Left hindlimb (tissue), 1 donor: ENCODE measurements at places on chromosomes 7 and 10.
A peak's percentile ranks its signal among the peaks of the same experiment; 100 is the strongest.

- DNase-seq, result no peak
These were observed 755.4 kb downstream of the KCNMA1 start for GRCh38 chr10:76882245-76882644.

DNA sequence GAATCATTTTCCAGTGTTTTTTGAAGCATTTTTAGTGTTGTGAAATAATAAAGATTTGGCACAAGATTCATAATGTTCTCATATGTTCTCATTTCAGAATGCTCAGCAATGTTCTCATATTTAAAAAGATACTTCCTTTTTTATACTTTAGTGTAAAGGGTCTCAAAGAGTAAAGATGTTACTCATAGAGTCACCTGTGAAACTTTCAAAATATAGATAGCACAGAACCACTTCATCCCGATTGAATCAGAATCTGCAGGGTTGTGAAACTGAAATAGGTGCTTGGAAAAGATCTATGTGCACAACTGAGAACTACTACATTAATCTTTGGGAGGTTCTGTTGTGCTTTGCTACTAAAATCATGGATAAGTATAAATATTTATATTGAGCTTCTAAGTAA, 144.7 kb downstream of the MDFIC start:
- DNase-seq, result no peak

DNA sequence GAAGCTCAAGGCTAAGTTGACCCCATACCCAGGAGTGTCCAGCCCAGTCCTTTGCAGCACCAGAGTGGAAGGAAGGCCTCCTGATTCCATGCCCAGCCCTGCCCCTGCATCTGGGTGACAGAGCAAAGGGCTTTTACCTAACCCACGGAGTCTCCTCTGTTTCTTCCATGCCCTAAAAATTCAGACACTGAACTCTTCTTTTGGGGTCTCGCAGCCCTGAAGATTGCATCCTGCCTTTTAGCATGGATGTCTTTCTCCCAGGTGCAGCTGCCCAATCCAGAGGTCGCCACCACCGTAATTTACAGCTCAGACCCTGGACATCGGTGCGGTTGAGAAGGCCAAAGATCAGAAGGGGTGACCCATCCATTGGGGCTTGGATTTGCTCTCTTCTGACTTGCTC, 50.8 kb downstream of the CXCL12 start:
- DNase-seq, result no peak

DNA sequence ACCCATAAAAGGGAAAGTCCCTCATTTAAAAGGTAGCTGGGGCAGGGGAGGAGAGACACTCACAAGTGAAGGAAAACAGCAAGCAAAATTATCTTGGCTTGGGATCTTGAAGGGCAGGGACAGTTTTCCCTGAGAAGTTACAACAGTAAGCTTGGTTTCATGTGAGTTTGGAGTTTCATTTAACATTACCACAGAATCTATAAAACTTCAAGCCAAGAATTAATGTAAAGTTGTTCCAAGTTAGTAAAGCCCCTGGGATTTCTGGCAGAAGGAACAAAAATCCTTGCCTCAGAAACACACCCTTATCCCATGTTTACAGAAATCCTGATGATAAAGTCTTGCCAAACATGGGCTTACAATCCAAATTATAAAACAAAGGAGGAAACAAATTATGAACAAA, 19.2 kb downstream of the CRPPA start:
- DNase-seq, result no peak

DNA sequence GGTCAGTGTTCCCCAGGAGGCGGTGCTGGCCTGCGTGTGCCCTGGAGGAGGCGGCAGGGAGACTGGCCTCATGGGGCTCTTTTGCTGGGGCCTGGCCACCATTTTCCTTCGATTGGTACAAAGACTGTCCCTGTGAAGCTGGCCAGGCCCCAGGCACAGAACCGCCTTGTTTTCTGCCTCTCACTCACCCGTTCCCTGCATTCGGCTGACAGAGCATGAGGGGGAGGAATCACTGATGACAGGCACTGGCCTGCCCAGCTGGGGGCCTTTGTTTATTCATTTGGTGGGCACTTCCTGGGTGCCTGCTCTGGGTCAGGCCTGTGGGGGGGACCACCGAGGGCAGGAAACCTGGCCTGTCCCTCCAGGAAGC, 139.2 kb downstream of the FAM53B start:
- DNase-seq, result no peak

DNA sequence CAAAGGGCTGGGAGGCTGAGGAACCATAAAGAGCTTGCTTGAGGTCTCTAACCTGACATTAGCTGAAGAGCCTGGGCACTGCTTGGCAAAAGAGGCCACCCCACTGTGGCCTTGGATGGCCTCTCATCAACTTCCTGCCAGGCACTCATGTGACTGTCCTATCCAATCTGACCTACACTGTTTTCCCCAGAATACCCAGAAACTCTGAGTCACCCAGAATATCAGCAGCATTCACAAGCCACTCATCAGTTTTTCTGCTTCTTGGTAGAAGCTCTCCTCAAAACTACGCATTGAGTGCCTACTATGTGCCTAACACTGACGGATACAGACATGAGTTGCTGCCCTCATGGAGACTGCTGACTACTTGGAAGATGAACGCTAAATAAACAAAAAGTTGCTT, 4.1 kb upstream of the NT5C2 start:
- DNase-seq, result peak; percentile 53

GRCh38 chr7:130879191-130879590, 145.2 kb upstream of the KLF14 start:
- DNase-seq, result no peak

- DNase-seq, result no peak
These were observed 756.3 kb downstream of the NXPH1 start for GRCh38 chr7:9189703-9190102.

GRCh38 chr7:78018641-78019446, 220.3 kb downstream of the PHTF2 start:
- DNase-seq, result peak; percentile 38

- no peak for DNase-seq
These were observed 112.4 kb downstream of the ELMO1 start for GRCh38 chr7:37336259-37336658.

DNA sequence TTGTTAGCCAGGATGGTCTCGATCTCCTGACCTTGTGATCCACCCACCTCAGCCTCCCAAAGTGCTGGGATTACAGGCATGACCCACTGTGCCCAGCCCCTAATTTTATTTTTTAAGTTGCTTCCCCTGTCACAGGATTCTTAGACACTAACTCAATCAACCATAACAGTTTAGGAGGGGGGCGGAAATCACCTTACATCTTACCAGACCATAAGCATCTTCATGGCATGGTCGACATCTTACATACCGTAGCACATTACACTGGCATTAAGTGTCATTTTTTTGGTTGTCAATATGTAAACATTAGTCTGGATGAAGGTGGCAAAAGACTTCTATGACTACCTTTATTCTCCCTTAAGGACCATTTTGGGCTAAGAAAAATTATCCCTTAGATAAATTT, 95.6 kb downstream of the TRIM24 start:
- DNase-seq, result no peak

GRCh38 chr10:70232155-70232858, 922 bp downstream of the PPA1 start:
- peak; percentile 47 for DNase-seq

GRCh38 chr7:17371671-17372524, 73.4 kb downstream of the AHR start:
- no peak for DNase-seq

GRCh38 chr10:98169379-98169778, 34.9 kb downstream of the R3HCC1L start:
- DNase-seq, result no peak

- DNase-seq, result no peak
These were observed 6.0 kb downstream of the ADCYAP1R1 start for GRCh38 chr7:31058122-31058521.

- no peak for DNase-seq
These were observed 11.1 kb upstream of the WBP1L start for GRCh38 chr10:102732661-102733060.

DNA sequence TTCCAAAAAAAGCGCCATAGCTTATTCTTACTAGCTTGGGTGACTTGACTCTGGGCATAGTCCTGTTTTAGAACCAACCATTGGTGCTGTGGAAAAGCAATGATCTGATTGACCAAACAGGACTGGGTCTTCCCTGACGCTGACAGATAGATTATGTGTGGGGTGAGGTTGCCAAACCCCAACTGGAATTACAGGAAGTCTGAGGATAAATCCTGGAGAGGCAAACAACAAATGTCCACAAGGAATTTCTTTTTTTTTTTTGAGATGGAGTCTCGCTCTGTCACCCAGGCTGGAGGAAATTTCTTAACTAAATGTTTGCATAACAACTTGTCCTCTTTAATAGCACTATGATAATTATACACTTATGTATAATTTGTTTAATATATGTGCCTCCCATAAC, 19.2 kb downstream of the GCC1 start:
- DNase-seq, result no peak

- no peak for DNase-seq
These were observed 76.2 kb downstream of the RNF133 start for GRCh38 chr7:122622682-122623081.

DNA sequence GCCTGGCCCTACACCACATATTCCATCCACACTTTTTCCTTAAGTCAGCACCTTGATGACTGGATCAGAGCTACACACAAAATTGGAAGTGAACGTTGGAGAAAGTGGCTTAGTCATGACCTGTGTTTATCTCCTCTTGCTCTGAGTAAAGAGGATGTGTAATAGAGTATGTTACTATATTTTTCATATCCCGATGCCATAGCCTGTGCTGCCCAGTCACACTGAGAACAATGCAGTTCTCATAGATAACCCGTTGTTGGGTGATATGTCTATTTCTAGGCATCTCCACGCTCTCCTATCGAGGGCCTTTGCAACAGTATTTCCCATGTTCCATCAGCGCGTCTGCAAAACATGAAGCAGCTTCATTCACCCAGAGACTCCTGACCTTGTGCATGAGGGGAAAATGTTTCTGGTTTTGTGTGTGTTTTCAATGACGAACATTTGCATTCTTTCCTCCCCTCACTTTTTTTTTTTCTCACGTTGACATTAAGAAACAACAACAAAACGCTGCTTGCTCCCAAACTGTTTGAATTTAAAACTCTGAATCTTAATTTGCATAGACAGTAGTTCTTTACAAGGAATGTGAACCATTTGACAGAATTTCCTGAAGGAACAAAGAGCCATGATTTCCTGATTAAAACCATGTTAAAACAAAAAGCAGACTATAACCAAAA, 43.4 kb downstream of the GRK5 start:
- DNase-seq, result peak; percentile 23

DNA sequence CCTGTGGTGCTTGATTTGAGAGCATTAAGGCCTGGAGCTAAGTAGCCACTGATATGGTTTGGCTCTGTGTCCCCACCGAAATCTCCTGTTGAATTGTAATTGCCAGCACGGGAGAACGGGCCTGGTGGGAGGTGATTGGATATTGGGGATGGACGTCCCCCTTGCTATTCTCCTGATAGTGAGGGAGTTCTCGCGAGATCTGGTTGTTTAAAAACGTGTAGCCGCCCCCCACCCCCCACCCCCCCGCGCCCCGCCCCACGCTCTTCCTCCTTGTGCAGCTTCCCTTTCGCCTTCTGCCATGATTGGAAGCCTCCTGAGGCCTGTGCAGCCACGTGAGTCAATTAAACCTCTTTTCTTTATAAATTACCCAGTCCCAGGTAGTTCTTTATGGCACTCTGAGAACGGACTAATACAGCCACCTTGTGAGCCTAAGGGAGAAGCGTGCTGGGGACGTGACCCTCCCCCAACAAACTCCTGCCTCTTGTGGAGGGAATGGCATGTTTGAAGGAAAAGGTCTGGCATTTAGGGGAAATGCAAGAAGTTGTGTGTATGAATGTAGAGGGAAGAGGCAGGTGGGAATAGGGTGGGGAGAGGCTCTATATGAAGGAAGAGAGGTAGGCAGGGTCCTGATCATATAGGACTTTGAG, 118.0 kb upstream of the KMT2C start:
- no peak for DNase-seq

DNA sequence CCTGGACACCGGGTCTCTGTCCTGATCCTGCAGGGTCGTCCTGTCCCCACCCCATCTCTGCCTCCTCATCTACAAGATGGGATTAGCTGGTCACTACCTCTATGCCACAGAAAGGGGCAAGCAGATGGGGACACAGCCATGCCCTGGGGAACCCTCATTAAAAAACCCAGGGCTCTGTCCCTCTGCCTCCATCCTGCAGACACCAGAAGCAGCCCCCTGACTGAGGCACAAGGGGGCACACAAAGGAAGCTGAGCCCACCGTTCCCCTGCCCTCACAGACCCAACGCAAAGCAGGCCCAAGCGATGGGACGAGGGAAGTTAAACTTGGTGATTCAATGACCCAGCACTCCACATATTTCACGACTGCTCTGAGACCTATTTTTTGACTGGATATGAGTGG, 142.4 kb downstream of the TCERG1L start:
- DNase-seq, result no peak

- no peak for DNase-seq
These were observed 220.5 kb upstream of the HGF start for GRCh38 chr7:81990395-81990794.

DNA sequence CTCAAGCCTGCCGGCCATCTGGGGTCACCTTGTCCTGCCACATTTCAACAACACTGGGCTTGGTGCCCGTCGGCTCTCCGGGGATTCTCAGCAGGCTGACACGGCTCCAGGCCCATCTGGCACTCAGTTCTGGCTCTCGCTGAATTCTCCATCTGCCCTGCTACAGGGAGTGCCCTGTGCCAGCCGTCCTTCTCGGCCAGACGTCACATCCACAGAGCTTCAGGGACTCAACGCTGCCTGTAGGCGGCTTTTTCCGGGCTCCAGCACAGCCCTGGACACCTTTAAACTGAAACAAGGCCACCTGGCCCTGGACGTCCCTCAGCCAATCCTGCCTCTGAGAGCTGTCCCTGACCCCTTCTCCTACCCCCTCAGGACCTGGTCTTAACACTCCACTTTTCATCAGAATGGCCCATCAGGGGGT, 43.0 kb downstream of the TMEM130 start:
- DNase-seq, result peak; percentile 57

GRCh38 chr7:101814081-101814990, 3.1 kb upstream of the CUX1 start:
- DNase-seq, result peak; percentile 64

- DNase-seq, result no peak
These were observed 32.0 kb downstream of the SND1 start for GRCh38 chr7:127683776-127684681.

DNA sequence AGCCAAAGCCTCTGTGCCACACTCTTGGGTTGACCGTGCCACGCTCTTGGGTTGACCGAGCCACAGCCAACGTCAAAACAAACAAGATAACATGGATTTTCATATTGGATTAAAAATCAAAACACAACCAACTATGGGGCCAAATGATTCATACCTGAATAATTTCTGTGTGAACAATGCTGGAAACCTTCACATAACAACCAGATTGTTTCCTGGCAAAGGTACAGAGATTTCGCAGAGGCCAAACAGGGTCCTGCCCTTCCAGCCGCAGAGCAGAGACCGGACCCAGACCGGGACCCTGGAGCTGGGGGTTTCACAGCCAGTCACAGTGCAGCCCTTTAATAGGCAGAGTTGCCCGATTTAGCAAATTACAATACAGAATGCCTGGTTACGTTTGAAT, 40.5 kb downstream of the ITIH5 start:
- no peak for DNase-seq

- no peak for DNase-seq
These were observed 182.6 kb upstream of the CXCL12 start for GRCh38 chr10:44567471-44567870.

- DNase-seq, result no peak
These were observed 75.3 kb upstream of the AGBL3 start for GRCh38 chr7:134910968-134911367.
